ENCODE measurements at places on chromosomes 5 and 9.

- H3K27ac ChIP-seq = no peak overlapping the region
- no peaks in the 10 kb centered on the region for H3K36me3 ChIP-seq
- no peak overlapping the region for H3K4me3 ChIP-seq
- H3K27me3 ChIP-seq = 0 out of 2 replicates have a peak, but pooled peaks cover under 1% of the 10 kb centered on the region
Measured at GRCh38 chr9:122546196-122546595, 6.7 kb upstream of the OR1N2 start.

- no peak for DNase-seq
- H3K4me3 ChIP-seq = no peak overlapping the region
- H3K27ac ChIP-seq = no peak overlapping the region
- no peaks in the 10 kb centered on the region for H3K4me1 ChIP-seq
Measured at GRCh38 chr9:130698514-130698913, 4.9 kb downstream of the EXOSC2 start.

GRCh38 chr5:54205453-54205852 lies 104.9 kb downstream of the ARL15 start:
- no peaks in the 10 kb centered on the region for H3K36me3 ChIP-seq
- no peak for DNase-seq
- H3K27ac ChIP-seq = no peak overlapping the region

DNA sequence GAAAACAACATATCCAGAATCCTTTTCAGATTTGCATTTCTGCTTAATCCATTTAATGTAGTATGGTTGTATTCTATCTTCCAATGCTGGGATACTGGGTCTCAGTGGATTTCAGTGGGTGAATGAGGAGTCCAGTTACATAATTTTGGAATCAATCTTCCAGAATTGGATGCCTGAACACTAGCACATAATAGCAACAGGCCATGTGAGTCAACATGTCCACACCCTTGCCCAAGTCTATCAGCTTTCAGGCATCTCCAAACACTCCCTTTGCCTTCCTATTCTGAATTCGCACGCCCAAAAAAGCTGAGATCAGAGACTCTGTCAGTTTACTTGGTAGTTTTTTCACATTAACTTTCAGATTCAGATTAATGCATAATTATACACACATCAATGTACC lies 202.6 kb downstream of the TSSK1B start:
- no peak overlapping the region for H3K27ac ChIP-seq
- DNase-seq = no peak
- peaks cover 9% of the 10 kb centered on the region for H3K27me3 ChIP-seq
- no peaks in the 10 kb centered on the region for H3K4me1 ChIP-seq
- no peak overlapping the region for H3K4me3 ChIP-seq

GRCh38 chr5:58842852-58843251 lies 260.0 kb downstream of the RAB3C start:
- H3K4me3 ChIP-seq = no peak overlapping the region
- H3K27me3 ChIP-seq = no peaks in the 10 kb centered on the region
- H3K4me1 ChIP-seq = no peaks in the 10 kb centered on the region
- no peaks in the 10 kb centered on the region for H3K36me3 ChIP-seq
- DNase-seq = no peak

GRCh38 chr5:133539818-133540217 lies 72.5 kb downstream of the FSTL4 start:
- peaks cover 9% of the 10 kb centered on the region for H3K27me3 ChIP-seq
- H3K27ac ChIP-seq = no peak overlapping the region
- no peaks in the 10 kb centered on the region for H3K4me1 ChIP-seq
- no peaks in the 10 kb centered on the region for H3K36me3 ChIP-seq
- no peak for DNase-seq

DNA sequence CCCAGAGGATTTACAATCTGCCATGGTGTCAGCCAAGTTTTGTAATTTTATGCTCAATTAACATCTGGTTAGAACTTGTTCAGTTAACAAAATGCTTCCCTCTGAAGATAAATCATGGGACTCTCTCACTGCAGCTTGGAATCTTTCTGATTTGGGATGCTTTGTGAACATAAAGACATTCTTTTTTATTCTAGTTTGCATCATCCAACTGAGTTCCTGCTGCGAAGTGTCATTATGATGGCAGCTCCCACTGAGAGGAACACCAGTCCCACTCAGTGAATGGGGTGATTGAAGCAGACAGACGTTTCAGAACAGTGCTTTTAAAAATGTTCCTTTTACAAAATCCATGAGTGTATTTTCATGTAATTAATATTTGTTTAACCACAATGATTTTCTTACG lies 863.8 kb downstream of the TLE4 start:
- H3K4me3 ChIP-seq = no peak overlapping the region
- H3K4me1 ChIP-seq = no peaks in the 10 kb centered on the region
- H3K27me3 ChIP-seq = no peaks in the 10 kb centered on the region
- no peak overlapping the region for H3K27ac ChIP-seq
- no peak for DNase-seq
- H3K36me3 ChIP-seq = no peaks in the 10 kb centered on the region

DNA sequence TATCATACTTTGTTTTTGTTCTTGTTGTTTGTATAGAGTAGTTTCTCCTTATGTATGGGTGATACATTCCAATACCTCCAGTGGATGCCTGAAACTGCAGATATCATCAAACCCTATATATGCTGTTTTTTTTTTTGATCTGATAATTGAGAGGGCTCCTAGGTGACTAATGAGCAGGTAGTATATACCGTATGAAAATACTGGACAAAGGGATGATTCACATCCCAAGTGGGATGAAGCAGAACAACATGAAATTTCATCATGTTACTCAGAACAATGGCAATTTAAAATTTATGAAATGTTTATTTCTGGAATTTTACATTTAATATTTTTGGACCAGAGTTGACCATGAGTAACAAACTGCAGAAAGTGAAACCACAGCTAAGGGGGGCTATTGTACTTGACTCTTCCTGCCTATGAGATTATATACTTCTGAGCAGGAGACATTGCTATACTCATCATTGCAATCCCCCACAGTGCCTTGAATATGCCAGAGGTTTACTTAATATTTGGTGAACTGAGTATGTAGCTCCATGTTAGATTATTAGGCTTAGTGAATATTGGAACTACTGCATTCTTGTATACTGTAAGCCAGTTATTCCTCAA lies 258.7 kb upstream of the FBXL7 start:
- no peak for DNase-seq
- no peaks in the 10 kb centered on the region for H3K36me3 ChIP-seq

- no peak overlapping the region for H3K27ac ChIP-seq
- H3K27me3 ChIP-seq = no peaks in the 10 kb centered on the region
- no peaks in the 10 kb centered on the region for H3K4me1 ChIP-seq
- no peak overlapping the region for H3K4me3 ChIP-seq
- H3K36me3 ChIP-seq = no peaks in the 10 kb centered on the region
Measured at GRCh38 chr9:138025417-138025816, 147.8 kb downstream of the CACNA1B start.

GRCh38 chr9:87062746-87063145 lies 115.4 kb upstream of the GAS1 start:
- no peaks in the 10 kb centered on the region for H3K4me1 ChIP-seq
- H3K27ac ChIP-seq = no peak overlapping the region
- no peaks in the 10 kb centered on the region for H3K27me3 ChIP-seq

- no peak overlapping the region for H3K4me3 ChIP-seq
- no peak for DNase-seq
- no peak overlapping the region for H3K27ac ChIP-seq
- no peaks in the 10 kb centered on the region for H3K36me3 ChIP-seq
Measured at GRCh38 chr5:12566441-12566840, 662.2 kb upstream of the CTNND2 start.

GRCh38 chr5:43141211-43141610 lies 20.5 kb downstream of the ZNF131 start:
- H3K27ac ChIP-seq = no peak overlapping the region
- peaks cover 20% of the 10 kb centered on the region for H3K36me3 ChIP-seq
- no peaks in the 10 kb centered on the region for H3K4me1 ChIP-seq
- H3K27me3 ChIP-seq = no peaks in the 10 kb centered on the region
- H3K4me3 ChIP-seq = no peak overlapping the region
- DNase-seq = no peak

DNA sequence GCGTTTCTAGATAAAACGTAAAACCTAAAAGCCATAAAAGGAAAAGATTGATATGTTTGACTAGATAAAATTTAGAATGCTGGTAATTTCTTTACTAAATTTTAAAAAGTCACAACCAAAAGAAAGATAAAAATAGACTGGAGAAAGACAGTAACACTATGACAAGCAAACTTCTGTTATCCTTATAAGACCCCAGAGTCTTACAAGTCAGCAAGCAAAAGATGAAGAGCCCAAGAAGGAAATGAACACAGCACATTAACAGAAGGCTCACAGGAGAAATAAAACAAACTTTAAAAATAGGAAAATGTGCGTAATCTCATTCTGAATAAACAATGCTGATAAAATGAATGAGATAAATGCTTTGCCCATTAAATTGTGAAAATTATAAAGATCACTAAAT lies 29.7 kb downstream of the IL7R start:
- DNase-seq = no peak
- H3K4me1 ChIP-seq = no peaks in the 10 kb centered on the region
- H3K27ac ChIP-seq = no peak overlapping the region
- no peaks in the 10 kb centered on the region for H3K27me3 ChIP-seq
- H3K36me3 ChIP-seq = no peaks in the 10 kb centered on the region
- no peak overlapping the region for H3K4me3 ChIP-seq

GRCh38 chr5:181189363-181189961 lies 15.5 kb downstream of the TRIM7 start:
- peak overlapping the region; percentile 85 for H3K4me3 ChIP-seq
- peak overlapping the region; percentile 64 for H3K27ac ChIP-seq
- peaks cover 21% of the 10 kb centered on the region for H3K4me1 ChIP-seq

DNA sequence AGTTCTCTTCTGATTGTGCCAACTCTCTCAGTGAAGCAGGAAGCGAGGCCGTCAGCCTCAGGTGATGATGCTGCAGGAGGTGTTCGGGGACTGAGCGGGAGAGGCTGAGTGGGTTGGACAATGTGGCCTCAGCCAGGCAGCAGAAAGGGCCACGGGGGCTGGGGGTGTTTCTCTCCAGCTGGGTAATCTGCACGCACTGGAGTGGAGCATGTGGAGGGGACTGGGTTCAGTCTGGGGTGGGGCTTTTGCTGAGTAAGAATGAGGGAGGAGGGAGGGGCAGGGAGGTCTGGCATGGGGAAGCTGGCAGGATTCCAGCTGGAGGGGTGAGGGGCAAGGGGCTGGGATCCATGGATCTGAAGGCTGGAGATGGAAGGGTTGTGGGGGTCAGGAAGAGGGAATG lies 60.8 kb upstream of the PHYKPL start:
- no peak for DNase-seq
- H3K27ac ChIP-seq = no peak overlapping the region
- no peak overlapping the region for H3K4me3 ChIP-seq
- H3K27me3 ChIP-seq = peaks cover 5% of the 10 kb centered on the region

DNA sequence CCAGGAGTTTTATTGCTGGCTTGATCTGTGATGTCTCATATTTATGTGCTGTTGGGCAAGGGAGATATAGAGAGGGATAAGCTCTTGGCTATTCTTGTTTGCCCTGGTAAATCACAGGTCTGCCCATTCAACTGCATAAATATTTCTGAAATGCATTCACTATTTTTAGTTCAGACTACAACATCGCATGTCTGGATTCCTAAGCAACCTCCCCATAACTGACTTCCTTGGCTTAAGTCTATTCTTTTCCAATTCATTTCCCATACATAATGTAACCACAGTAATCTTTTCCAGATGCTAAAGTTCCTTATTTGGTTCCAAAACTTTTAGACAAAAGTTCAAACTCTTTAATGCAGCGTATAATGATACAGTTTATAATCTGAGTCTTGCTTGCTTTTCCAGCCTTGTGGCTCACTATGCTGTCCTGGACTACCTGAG lies 321.4 kb upstream of the ACTBL2 start:
- no peaks in the 10 kb centered on the region for H3K4me1 ChIP-seq
- H3K27me3 ChIP-seq = no peaks in the 10 kb centered on the region
- DNase-seq = no peak
- H3K27ac ChIP-seq = peak overlapping the region; percentile 76
- no peak overlapping the region for H3K4me3 ChIP-seq

All from Panc1 (cell line).